ENCODE measurements at places on chromosomes 5 and 9.

DNA sequence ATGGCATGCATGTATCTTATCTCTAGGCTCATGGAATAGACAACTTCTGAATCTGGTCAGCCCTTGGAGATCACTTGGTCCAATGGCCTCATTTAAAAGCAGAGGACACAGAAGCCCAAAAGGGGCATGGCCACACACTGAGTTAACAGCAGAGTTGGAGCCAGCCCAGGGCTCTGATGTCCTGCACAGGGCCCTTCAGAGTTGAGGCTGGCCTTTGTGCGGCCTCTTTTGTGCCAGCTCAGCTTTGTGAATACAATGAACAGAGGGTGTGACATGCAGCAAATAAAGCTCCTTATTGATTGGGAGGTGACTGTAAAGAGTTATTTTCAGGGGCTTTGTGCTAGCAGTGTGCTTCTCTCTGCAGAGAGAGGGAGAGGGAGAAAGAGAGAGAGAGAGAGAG is 150.1 kb upstream of the STK32A start:
- no peaks in the 10 kb centered on the region for H3K27me3 ChIP-seq
- H3K27ac ChIP-seq, result no peak overlapping the region
- no peaks in the 10 kb centered on the region for H3K36me3 ChIP-seq
- H3K4me3 ChIP-seq, result no peak overlapping the region

DNA sequence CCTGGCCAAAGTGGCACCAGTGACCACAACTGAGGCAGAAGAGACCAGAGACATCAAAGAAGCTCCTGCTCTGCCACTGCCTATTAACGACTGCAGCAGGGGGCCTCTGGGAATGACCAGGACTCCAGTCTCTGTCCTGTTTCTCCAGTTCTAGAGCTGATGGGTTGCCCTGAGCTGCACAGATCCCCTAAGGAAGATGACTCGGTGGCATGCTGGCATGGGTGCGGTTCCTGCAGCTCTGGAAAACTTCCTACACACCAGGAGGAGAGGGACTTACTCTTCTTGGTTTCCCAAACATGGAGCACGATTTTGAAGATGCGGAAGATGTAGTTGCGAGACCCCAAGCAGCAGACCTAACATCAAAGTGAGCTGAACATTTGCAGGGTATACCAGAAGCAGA is 2.7 kb downstream of the SLIT3 start:
- no peaks in the 10 kb centered on the region for H3K36me3 ChIP-seq
- no peak for DNase-seq
- H3K27ac ChIP-seq, result no peak overlapping the region

GRCh38 chr5:64295101-64295500 is 129.5 kb downstream of the RNF180 start:
- no peaks in the 10 kb centered on the region for H3K27me3 ChIP-seq
- H3K4me1 ChIP-seq, result no peaks in the 10 kb centered on the region
- H3K36me3 ChIP-seq, result no peaks in the 10 kb centered on the region
- H3K27ac ChIP-seq, result no peak overlapping the region

GRCh38 chr9:112252194-112252593 is 77.1 kb upstream of the SUSD1 start:
- H3K27ac ChIP-seq, result no peak overlapping the region
- H3K27me3 ChIP-seq, result no peaks in the 10 kb centered on the region
- no peak for DNase-seq

- no peak overlapping the region for H3K27ac ChIP-seq
- DNase-seq, result no peak
- no peaks in the 10 kb centered on the region for H3K36me3 ChIP-seq
- no peak overlapping the region for H3K4me3 ChIP-seq
These were observed 1328.6 kb downstream of the PTPRD start for GRCh38 chr9:9284201-9284600.
